Vagina (tissue), 2 donors: ENCODE measurements at places on chromosomes 4 and X.

DNA sequence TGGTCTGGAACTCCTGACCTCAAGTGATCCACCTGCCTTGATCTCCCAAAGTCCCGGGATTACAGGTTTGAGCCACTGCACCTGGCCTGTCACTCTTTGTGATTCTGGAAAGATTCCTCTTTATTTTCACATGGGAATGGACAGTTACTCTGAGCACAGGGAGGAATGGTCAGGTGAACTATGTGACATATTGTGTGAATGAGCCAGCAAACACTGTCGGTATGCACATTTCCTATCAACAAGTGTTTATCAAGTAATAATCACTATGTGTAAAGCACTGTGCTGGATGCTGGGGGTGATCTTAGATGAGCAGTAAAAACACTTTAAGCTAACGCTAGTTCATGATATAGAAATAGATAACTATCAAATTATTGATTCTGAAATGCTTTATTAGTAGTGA, 97.5 kb downstream of the LIMCH1 start:
- no peak for DNase-seq

DNA sequence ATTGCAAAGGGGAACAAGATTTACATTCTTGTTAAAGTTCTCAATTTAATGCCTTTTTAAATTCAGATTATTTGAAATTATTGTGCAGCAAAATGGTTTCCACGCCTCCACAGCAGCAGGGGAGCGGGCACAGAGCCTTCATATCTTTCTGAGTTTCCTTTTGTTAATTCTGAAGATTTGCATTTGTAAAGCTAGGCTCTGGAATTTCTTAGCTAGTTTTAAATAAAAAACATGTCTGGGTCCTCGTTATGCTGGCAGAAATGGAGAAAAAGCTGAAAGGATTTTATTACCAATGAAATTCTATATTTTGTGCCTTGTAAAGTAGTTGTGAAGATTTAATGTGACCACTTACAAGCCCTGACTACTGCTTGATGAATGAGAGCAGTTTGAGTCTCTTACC, 40.8 kb upstream of the MAGED1 start:
- no peak for DNase-seq

DNA sequence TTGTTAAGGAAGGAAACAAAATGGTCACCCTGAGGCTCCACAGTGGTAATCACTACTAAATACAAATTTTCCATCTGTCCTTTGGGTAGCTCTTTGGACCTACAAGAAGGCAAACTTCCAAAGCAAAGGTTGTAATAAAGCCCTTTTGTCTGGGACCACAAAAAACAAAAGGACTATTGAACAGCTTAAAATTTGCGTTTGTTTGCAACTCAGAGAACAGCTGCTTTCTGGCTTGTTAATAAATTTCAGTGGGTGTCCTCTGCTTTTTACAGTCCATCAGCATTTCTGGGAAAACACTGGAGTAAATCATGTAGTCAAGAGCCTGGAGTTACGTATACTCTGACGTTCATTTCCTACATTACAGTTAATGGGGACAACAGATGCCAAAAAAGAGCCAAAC, 439.7 kb upstream of the DIAPH2 start:
- DNase-seq = no peak

DNA sequence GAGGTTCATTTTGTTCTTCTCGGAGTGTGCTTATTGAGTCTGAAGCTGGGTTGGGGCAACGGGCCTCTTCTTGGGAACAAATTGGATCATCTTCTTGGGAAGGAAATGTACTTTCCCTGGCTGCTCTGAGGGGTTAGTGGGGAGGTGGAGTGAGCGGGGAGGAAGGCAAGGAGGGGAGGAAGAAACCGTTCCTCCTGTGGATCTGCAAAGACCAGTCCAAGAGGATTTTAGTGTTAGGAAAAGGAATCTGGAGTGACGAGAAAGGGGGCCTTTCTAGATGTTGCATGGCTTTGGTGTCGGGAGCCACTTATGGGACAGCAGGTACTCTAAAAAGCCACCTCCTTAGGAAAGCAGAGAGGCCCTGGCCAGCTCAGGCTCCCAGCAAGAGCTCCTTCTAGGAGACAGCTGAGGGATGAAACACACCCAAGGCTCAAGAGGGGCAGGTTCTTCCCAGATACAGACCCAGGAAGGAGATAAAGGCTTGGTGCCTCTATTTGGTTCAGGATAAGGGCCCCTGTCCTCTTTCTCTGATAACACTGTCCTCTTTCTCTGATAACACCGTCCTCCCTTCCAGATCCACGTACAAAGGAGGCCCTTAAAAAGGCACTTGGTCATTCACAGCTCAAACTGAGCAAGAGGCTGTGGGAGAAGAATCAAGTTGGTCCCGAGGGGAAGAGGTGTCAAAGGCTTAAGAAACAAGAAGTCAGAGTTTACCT, 451 bp downstream of the SOD3 start:
- DNase-seq = no peak
